Suppressor macrophage treated with lipopolysaccharide for 1 hour (primary cell): ENCODE measurements at places on chromosomes 7 and 10.

DNA sequence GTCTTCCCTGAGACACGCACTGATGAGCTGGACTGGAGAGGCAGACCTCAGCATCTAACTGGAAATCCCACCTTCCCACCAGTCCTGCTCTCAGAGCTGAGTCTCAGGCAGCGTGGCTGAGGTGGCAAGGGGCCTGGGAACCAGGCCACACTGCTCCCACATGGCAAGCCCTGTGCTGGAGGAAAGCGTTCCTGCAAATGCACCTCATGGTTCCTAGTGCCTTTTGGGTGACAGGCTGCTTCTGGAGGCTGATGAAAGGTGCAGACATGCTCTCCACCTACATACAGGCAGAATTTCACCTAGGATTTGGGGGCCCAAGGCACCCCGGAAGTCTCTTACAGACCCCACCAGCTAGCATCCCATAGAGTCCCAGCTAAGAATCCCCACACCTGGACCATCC, 432.9 kb upstream of the FOXK1 start:
- DNase-seq = no peak

DNA sequence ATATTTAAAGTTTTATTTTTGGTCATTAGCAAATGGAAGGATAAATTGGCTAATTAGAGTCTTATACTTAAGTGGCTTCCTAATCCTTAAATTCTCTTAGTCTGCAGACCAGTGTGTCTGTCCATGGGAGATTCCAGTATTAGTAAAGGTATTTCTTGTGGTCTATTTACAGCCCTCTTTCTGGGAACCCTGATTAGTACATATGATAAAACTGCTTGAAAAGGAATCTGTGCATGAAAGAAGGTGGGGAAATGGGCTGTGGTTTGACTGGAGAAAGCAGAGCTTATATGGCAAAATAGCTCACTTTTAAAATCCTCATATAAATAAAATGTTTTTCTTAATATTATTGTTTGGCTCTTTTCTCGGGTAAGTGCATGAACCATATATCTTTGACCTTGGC, 124.5 kb upstream of the RHOBTB1 start:
- DNase-seq = no peak

DNA sequence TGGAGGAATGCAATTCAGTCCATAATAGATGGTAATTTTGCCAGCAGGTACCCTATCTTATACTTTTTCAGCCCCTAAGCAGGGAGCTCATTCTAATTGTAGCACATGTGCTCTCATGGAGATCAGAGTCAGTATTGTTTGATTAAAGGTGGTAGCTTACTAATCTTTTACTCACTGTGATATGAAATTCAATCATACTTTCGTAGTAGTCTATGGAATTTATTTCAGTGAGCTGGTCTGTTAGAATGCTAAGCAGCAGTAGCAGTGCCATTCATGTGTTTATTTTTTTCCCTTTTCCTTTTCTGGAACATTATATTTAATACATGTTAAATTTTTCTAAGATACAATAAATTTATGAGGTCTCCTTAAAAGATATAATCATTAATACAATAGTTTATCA, 109.0 kb downstream of the ST7 start:
- no peak for DNase-seq

DNA sequence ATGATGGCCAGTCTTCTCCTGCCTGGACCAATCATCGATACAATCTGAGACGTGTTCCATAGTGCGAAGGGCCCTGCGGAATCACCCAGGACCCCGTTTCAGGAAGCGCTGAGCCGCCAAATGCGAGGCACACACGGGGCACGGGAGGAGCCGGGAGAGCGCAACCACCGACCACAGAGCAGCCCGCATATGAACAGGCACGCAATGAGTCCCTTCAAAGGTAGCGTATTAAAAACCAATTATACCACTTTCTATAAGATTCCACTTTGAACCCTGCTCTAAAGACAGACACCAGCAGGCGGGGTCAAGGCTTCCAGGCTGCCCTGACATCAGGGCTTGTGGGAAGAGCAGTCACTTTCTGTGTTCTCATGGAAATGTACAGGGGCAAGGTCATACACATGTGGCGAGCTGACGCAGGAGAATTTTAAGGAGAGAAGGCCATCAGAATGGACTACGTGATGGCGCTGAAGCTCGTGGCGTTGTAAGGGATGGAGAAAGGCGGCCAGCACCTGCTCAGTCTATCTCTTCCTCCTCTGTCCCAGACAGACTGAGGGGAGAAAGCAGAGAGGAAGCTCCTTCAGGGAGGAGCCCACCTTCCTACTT, 46.2 kb downstream of the AMZ1 start:
- DNase-seq = peak; percentile 48

GRCh38 chr7:130489140-130489983, 2.5 kb upstream of the MEST start:
- no peak for DNase-seq

DNA sequence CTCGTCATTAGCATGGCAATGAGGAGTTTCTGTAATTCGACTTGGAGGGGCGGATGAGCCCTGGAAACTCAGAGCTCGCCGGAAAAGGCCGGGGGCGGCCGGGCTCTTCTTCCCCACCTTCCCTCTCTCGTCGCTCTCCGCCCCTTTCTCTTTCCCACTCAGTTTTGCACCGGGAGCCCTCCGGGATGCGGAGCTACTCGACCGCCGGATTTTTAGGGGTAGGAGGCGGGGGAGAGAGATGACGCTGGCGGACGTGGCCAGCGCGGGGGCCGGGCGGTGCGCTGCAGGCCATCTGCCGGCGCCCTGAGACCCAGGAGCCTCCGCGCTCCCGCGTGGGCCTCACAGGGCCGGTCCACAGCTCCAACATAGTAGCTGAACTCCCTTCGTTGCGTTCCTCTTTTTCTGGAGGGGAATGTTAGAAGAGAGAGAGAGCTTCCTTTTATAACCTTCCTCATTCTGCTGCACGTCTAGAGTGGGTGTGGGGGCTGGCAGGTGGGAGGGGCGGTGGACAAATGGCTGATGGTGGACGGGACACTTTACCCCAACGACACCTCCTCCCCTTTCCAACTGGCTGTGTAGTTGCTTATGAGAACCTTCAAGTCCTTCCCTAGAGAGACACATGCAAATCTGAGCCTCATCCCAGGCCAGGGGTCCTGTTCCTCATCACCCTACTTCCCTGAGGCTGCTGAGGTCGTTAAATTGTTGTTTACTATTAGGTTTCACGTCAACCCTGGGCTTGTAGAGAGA, 1.1 kb upstream of the HOXA1 start:
- peak; percentile 90 for DNase-seq

- DNase-seq = no peak
Measured at GRCh38 chr7:9189703-9190102, 756.3 kb downstream of the NXPH1 start.

DNA sequence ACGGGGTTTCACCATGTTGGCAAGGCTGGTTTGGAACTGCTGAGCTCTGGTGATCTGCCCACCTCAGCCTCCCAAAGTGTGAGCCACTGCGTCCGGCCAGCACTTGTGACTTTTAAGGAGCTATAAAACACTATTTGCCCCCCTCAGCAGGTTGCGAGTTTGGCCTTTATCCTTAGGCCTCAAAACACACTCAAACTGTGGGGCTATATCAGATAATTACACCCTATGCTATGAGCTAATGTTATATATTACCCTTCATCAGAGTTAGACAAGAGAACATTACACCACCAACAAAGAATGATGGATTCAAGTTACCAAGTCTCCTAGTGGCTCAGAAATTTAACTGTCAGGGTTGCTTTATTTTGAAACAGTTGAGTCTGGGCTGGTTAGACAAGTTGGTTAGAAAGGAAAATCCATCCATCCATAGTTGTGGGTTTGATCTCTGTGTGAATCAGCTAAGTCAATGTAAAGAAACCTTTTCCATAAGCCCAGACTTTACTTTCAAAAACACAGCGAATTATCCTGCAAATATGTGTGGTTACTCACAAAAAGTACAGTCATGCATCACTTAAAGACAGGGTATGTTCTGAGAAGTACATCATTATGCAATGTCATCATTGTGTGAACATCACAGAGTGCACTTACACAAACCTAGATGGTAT, 115.8 kb downstream of the SEMA3D start:
- DNase-seq = no peak

GRCh38 chr10:132977076-132977475, 34.7 kb upstream of the CFAP46 start:
- no peak for DNase-seq

DNA sequence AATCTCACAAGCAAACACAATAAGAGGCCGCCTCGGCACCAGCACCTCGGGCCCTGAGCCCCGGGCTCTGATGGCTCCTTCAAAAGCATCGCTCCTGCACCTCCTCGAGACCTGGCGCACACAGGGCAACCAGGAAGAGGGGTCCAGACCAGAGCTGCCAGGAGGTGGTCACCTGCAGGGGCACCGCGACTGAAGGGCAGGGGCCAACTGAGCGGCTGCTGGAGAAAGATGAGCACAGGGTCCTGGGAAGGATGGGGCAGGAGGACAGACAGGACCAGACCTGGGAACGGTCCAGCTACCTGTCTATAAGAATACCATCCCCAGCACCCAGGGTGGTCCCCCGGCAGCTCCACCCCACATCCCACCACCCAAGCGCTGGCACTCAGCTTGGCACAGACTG, 20.8 kb downstream of the MAD1L1 start:
- DNase-seq = no peak

DNA sequence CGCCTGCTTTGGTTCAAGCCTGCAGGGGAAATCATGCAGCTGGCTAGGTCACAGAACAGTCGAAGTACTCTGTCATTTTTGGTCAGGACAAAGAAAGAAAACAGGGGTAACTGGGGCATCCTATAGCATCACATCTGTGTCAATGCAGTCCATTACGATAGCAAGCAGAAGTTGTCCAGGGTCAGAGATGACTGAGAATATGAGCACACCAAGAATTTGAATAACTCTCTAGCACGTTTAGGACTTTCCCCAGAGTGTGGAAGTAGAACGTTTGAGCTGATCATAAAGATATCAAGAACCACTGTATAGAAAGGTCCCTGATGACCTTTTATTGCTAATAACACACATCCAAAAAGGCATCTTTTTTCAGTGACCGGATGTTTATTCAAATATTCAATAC, 12.7 kb upstream of the HECW1 start:
- no peak for DNase-seq

- no peak for DNase-seq
Measured at GRCh38 chr7:155469311-155470185, 11.6 kb downstream of the EN2 start.

DNA sequence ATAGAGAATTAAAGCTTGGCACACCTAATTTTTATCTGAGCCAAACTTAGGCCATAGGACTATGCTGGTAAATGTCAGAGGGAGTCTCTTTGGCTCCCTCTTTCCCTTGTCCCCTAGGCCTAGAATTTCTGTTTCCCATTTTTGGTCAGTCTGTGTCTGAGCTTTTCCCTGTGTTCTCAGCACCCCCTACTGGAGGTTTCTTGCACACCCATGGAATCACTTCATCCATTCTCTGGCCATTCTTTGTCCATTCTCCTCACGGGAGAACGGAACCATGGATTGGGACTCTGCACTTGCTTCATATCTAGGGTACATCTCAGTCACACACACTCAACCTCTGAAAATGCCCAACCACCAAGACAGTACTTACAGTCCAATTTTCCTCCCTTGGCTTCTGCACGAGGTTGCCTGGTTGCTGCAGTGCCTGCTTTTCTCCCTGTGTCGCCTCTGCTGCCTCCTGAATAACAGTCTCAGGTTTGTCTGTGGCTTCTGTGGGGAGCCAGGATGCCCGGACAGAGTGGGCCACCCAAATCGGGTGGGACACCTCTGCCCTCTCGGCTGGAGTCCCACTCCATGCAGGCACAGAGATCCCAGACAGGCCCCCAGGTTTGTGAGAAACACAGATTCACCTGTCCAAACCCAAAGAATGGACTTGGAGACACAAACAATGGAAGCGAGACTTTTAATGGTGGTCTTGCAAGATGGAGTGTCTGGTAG, 35.1 kb upstream of the DNAH11 start:
- peak; percentile 79 for DNase-seq

GRCh38 chr7:137943132-137943551, 58.7 kb downstream of the CREB3L2 start:
- no peak for DNase-seq

DNA sequence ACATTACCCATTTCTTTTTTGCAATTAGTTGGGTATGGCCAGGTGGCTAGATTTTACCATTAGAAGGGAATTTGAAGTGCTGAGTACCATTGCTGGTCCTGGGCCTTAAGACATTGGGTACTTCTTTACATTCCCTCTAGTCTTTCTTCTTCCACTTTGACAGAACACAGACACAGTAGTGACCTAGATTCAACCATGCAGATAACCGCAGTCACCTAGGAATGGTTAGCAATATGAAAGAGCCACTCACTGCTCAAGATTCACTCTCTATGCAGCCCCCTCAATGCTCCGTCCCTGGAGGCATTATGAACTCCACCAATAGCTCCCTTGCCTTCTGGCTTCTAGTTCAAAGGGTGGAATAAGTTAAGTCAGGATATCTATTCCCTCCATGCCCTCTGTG, 16.2 kb upstream of the PON1 start:
- DNase-seq = no peak

DNA sequence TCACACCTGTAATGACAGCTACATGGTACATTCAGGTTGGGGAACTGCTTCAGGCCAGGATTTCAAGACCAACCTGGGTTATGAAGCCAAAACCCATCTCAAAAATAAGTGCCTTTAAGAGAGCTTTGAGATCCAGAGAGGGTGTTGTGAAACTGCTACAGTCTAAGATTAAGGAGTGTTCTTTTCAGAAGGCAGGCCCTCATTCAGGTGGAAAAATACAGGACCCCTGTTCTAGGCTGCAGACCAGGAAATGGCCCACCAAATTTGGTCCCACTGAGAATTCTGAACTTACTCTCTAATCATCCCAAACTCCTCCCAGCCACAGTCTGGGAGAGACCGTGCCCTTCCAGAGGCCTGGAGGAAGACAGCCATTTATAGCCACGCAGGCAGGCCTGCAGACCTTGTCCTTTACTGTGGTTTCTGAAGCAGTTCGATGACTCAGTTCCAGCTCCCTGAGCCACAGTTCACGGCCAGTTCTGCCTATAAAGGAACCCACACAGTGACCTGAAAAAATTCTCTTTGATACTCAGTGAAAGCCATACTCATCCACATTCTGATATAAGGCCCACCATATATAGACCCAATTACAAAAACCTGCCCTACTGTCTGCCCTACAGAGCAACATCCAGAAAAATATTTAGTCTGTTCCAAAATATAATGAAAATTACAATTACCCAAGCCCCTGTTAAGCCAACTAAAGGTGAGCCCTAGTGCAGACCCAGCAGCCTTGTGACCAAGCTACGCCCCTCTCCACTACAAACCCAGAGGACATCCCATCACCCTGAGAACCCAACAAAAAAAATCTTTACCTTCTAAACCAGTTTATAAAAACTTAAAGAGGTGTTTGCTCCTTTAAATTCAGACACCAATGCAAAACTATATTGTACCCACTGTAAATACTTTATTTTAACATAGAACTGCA, 21.2 kb downstream of the ZNF680 start:
- DNase-seq = no peak

DNA sequence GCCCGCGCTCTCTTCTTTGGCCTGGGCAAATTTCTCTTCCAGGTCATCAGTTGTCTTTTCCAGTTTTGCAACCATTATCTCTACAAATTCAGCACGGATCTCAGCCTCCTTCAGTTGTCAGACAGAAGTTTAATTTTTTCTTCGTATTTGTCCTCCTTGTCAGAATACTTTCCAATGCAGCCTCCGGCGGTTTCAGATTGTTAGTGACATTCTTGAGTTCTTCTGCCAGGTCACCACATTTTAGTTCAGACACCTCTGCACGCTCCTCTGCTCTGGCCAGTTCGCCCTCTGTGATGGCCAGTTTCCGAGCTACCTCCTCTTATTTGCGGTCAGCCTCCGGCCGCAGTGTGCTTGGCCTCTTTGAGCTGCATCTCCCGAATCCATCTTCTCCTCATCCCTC, 32.8 kb upstream of the CPN1 start:
- DNase-seq = no peak
